Stimulated activated CD4-positive, alpha-beta T cell treated with anti-CD3 and anti-CD28 coated beads, TNF-alpha, amount 100 ng/mL, for 48 hours (primary cell): ENCODE measurements at places on chromosomes 1 and 21.
A peak's percentile ranks its signal among the peaks of the same experiment; 100 is the strongest.

DNA sequence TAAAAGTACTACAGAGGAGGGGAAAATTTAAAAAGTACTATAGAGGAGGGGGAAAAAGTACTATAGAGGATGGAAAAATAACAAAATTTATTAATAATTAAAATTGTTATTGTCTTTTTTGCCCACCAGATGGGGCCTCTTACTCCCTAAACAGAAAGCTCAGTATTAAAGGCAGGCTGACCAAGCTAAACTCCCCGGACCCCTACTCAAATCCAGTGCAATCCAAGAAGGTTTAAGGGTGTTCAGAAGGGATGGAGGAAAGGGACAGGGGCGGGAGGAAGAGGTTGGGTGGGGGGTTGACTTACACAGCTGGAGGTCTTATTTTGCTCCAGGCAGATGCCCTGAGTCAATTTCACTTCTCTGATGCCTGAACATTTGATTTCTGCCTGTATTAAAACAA lies 13.7 kb downstream of the CD34 start:
- no peak for DNase-seq

- DNase-seq, result no peak
Measured at GRCh38 chr1:81517987-81518386, 282.7 kb upstream of the ADGRL2 start.

DNA sequence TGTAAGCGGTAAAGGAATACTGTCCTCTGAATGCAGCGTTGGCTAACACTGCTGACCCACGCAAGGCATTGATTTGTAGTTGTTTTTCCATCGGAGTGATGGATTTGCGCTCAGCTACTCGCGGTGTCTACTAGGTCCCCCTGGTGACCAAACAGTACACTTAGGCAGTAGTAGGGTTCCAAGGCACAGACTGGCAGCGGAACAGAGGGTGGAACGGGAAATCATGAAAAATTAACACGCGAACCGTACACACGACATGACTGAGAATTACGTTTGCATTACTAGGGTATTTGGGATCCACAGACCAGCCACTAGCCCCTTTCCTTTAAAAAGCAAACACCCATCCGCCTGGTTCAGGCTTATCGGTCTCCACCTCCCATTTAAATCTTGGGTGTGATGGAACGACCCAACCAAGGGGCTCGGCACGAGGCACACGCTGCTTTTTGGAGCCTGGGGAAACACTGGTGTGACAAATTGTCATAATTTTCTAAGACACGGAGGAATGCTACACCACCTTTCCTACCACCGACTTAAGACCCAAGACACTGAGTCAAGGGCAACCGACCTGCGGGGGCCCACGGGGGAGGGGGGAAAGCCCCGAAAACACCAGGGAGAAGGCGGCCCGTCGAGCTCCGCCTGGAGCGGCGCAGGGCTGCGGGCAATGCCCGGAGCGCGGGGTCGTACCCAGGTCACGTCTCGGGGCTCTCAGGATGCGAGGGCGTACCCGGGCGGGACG lies 699 bp downstream of the DIPK1A start:
- peak; percentile 52 for DNase-seq

GRCh38 chr1:227951624-227952373 lies 4.1 kb upstream of the WNT9A start:
- no peak for DNase-seq

DNA sequence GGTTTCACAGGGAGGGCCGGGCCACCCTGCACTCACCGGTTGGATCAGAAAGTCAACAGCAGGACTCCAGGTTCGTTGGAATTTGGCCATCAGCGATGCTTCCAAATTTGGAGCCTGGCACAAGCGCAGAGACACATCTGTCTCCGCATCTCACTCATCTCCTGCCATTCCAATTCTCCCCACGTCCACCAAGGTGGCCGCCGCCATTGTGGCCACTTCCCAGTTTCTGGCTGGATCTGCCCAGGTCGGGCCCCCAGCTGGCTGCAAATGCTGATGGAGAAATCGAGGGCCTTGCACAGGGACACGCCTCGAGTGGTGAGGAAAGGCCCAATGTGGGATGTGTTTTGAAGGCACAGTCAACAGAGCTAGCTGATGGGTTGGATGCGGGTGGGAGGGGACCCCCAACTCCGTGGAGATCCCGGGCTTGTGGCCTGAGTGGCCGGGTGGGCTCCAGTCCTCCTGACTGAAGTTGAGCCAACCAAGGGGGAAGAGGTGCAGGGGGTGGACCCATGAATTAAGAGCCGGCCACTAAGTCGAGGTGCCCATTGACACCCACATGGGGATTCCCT lies 102.7 kb downstream of the CRYAA start:
- DNase-seq, result no peak

GRCh38 chr21:42171091-42172053 lies 47.6 kb upstream of the ABCG1 start:
- no peak for DNase-seq

GRCh38 chr21:35927262-35927661 lies 133.1 kb downstream of the SETD4 start:
- no peak for DNase-seq

GRCh38 chr1:2313651-2314261 lies 77.6 kb downstream of the MORN1 start:
- no peak for DNase-seq

DNA sequence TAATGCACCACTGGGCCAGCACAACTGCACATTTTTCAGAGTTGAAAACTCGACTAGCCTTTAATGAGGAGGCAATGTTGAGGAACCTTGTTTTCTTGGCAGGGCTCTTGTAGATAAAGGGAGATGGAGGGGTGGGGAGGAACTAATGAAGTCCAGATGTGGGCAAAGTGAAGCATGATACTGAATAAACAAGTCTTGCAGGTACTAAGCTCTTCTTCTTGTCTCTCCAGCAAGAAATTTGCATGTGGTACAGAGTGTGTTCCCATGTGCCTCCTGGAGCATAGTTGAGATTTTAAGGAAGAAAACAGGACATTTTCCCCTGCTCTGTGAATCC lies 47.0 kb downstream of the PLPP3 start:
- no peak for DNase-seq

DNA sequence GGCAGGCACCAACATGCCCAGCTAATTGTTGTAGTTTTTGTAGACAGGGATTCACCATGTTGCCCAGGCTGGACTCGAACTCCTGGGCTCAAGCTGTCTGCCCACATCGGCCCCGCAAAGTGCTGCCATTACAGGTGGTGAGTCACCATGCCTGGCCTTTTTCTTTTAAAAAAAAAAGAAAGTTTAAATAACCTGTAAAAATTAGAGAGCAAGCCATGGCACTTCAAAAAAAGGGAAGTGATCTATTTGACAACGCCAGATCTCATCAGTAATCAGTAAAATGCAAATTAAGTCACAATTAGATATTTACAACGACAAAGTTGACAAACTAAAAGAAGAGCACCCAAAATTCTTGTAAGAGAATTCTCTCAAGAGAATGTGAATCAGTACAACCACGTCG lies 2.9 kb upstream of the RBBP5 start:
- DNase-seq, result no peak

DNA sequence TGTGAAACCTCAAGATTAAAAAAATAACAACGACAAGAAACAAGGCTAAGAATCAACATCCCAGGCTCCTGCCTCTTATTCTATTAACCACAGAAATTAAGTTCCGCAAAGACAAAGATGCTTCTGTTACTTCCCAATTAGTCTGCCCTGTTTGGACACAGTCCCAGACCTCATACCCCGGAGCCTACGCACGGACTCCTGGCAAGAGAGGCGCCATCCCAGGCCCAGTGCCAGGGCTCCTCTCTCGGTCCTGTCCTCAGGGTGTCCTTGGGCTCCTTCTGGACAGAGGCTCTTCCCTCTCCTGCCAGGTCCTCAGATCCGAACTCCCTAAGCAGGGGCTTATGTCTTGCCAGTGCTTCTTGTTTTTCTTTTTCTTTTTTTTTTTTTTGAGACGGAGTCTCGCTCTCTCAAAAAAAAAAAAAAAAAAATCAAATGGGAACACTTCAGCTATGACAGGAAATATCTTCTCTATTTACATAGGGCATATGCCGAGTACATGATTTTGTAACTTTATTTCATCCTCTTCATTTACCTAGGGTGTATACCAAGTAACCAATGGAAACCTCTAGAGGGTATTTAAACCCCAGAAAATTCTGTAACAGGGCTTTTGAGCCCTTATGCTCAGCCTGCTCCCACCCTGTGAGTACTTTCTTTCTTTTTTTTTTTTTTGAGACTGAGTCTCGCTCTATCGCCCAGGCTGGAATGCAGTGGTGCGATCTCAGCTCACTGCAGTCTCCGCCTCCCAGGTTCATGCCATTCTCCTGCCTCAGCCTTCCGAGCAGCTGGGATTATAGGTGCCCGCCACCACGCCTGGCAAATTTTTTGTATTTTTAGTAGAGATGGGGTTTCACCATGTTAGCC lies 11.7 kb upstream of the ENO1 start:
- DNase-seq, result no peak

- DNase-seq, result no peak
Measured at GRCh38 chr1:109659145-109659544, 3.2 kb downstream of the GSTM4 start.

- DNase-seq, result no peak
Measured at GRCh38 chr1:205774198-205775014, 876 bp downstream of the RAB29 start.

DNA sequence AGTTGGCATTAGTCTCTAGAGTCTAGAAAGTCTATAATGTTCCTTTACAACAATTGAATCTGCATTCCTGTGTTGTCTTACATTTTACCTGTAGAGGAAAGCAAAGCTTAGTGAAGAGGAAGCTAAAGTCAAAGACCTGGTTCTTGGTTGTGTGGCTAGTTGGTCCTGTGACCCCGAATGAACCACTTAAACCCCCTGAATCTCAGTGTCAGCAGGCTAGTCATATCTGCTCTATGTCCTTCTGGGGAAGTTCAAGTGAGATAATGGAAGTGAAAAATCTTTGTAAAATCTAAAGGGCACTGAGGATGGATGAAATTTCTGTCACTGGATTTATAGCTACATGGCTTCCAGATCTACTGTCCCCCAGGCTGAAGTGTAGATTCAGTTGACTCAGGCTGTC lies 24.0 kb upstream of the AIM2 start:
- DNase-seq, result no peak

DNA sequence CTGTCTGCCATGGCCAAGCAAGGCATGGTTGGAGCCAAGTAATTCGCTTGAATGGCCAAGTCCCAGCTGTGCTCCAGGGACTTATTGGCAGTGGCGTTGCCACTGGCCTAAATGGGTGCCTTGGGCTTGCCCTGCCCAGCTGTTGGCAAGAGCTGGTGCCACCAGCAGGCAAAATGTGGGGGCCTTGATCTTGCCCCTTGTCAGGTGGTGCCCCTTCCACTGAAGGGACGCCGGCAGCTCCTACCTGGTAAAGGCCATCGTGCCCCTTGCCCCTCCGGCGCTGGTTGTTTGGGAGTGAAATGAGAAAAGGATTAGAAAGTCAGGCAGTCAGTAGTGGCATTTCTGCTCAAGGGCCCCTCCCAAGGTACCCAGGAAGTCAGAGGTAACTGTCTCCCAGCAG lies 85.5 kb downstream of the CD247 start:
- DNase-seq, result no peak

GRCh38 chr21:32412162-32413014 lies at the start of gene EVA1C:
Gene EVA1C (plus strand): TSS chr21:32412706. CDS start chr21:32412854, 148 bp downstream.
- DNase-seq, result peak; percentile 39

GRCh38 chr1:110312188-110313121 lies 26.7 kb upstream of the RBM15 start:
- peak; percentile 52 for DNase-seq

DNA sequence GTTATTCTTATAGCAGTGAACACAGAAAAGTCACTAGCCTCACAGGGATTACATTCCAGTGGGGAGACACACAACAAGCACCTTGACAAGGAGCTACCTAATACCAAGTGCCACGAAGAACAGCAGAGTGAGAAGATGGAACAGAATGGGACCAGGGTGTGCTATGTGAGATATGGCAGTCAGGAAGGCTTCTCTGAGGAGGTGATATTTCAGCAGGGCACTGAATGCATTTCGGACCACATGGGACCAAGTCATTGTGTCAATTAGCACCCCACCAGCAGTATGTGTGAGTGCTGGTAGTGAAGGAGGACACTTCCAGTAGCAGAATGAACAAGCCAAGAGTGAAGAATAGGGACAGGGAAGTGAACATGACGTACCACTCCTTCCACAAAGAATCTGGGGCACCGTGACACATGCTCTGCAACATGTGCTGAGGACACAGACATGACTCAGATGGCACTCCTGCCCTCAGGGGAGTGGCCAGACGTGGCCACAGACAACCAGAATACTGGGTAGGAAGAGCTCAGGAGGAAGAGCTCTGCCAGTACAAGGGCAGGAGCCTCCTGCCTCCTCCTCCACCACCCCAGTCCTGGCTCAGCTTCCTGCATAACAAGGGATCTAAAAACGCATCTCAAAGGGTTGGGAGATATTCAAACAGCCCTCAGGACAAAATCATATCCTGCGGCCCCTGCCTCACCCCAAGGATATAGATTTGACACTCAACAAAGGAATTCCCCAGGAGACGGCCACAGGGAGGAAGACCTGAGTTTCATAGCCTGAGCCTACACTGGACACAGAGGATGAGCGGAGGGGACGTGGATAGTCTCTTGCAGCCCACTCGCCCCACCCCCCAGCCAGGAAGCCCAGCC lies 102.5 kb downstream of the TRABD2B start:
- no peak for DNase-seq

- DNase-seq, result no peak
Measured at GRCh38 chr1:38555594-38555993, 304.0 kb downstream of the RRAGC start.

GRCh38 chr1:179743679-179744400 lies 749 bp downstream of the FAM163A start:
- no peak for DNase-seq

DNA sequence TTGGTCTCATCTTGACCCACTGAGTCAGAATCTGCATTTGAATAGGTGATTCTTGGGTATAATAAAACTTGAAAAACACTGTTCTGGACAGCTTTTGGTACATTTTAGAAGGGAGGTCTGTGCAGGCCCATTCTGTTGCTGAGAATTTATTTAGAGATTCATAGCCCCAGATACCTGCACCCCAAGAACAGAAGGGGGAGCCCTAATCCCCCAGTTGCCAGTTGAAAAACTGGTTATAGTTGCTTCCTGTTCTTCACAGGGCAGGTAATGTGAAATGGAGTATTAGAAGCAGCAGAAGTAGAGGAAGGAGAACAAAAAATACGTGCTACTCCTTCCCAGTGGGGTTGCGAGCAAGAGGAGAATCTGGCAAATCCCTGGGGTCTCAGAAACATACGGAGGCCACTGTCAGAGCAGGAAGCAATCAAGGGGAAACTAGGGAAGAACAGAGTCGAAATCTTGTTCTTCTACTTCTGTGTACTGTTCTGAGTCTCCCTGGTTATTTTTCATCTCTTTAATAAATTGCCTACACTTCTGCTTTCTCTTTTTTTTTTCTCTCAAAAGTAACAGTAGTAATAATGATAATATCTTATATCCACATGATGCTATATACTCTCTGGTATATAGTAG lies 4.6 kb upstream of the CLCA2 start:
- DNase-seq, result no peak

GRCh38 chr21:33947451-33948095 lies 32.0 kb upstream of the ATP5PO start:
- DNase-seq, result peak; percentile 74

GRCh38 chr1:241638099-241638682 lies 2.0 kb downstream of the CHML start:
- DNase-seq, result no peak

DNA sequence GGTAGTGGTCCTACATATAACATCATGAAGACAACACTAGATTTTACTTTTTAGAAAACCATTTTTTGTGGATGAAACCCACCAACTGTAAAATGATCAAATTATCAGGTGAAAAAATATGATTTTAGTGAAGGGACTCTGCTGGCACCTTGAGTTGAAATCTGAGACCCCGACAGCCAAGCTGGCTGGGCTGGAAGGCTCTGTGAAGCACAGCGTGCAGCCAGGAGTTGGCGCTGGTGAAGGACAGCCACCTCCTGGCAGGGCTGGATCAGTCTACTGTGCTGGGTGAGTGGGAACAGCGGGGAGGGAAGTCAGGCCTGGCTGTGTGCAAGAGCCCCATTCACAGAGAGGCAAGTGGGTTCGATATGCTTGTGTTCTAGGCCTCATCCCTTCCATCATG lies 47.9 kb downstream of the DDAH1 start:
- DNase-seq, result no peak
